Upper lobe of left lung (tissue), 6 donors: ENCODE measurements at places on chromosomes 11 and 22.

DNA sequence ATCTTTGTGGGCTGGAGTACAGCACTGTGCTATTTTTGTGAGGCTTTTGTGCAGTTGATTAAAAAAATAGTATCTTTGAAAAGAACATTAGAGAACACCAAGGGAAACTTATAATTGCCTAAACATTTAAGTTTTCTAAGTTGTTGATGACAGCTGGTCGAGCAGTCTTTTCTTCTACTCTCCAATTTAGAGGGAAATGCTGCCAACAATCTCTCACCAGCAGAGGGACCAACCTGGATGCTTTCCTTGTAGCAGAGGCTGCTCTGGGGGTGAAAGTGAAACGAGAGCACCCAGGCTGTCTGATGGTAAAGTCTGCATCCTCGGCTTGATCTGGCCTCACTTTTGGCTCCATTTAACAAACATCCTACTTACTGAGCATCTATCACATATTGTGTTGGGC is 1286.5 kb upstream of the TENM4 start:
- DNase-seq, result no peak

DNA sequence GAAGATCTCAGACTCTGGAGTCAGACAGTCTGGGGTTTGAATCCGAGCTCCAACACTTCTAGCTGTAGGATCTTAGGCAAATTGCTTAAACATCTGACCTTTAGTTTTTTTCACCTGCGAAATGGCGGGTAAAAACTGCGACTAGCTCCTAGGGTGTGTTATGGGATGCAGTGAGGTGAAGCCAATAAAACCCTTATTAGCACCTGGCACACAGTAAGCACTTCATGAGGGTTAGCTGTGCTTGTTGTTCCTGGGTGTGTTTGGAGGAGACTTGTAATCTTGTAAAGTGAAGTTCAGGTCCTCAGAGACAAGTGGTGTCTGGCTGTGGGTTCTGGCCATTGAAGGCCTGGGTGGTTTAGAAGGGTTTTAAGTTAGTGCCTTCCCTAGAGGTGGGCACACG is 68.9 kb downstream of the ZBTB16 start:
- DNase-seq, result no peak

- no peak for DNase-seq
These were observed 350.5 kb downstream of the CNTN5 start for GRCh38 chr11:99371257-99371656.

DNA sequence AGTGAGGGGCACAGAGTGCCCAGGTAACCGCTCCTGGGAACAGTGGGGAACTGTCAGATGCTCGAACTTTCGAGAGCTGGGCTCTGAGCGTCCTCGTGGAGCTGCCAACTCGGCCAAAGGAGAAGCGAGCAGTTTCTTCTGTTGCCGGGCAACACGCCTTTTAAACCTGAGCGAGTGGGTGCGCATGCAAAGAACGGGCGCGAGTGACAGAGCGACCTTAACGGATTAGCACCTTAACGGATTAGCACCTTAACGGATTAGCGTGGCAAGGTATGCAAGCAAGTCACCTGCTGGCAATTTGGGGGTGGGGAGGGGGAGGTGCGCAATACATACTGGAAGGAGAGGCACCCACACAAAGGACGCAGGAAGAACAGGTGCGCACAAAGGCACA is 61.8 kb upstream of the PRODH start:
- peak; percentile 29 for DNase-seq

GRCh38 chr11:118045191-118045590 is 31.7 kb upstream of the TMPRSS4 start:
- DNase-seq, result no peak

- DNase-seq, result no peak
These were observed 15.4 kb upstream of the TUBA8 start for GRCh38 chr22:18095101-18095805.

GRCh38 chr11:122120096-122120495 is 4.1 kb upstream of the BLID start:
- no peak for DNase-seq

DNA sequence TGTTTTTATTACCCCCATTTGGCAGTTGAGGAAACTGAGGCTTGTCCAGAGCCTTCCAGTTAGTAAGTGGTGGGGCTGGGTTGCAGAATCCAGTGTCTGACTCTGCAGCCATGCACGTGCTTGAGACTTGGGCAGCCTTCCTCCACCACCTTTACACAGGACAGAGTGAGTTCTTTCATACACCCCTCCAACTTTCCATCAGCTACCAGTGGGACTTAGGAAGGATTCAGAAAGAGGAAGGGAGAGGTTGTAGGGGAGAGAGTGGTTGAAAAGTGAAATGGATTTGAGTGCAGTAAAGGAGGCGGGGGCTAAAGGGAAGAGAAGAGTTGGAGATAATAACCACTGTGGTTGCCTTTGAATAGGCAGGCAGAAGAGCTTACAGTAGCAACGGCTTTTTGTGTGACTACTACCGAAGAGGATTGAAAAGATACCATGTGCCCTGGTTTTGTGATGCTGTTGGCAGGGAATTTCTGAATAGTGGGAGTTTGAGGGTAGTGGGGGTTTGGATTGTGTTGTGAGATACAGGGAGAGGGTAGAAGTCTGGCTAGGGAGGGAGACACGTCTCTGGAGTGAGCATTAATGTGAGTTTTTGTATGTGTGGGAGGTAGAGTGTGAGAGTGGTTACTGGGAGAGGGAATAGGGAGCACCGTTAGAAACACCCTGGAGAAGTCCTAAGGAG is 1.7 kb downstream of the UVRAG start:
- no peak for DNase-seq

GRCh38 chr11:5151713-5152153 is 2.8 kb downstream of the OR52A1 start:
- no peak for DNase-seq

- no peak for DNase-seq
These were observed 57.3 kb upstream of the RAB1B start for GRCh38 chr11:66211100-66211499.

DNA sequence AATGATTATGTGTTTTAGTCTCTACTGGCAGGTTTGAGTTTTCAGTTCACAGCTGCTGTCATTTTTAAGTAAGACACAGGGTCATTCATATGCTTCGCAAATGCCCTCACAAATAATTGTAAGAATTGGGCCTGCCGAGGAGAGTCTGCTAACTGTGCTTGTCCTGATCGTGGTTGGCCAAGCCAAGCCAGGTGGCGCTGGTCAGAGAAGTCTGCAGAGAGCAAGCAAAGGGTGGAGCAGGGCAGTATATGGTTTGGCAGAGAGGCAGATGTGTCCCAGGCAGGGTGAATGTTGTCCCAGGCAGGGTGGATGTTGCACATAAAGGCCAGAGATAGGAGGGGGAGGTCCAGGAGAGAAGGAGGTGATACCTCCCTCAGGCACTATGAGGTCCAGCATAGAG is 52.7 kb downstream of the SCN3B start:
- DNase-seq, result no peak

- DNase-seq, result no peak
These were observed 88.3 kb downstream of the MSANTD4 start for GRCh38 chr11:105933695-105934094.

GRCh38 chr11:19432370-19433061 is 191.8 kb upstream of the E2F8 start:
- DNase-seq, result no peak
